ENCODE measurements at places on chromosomes 16 and 17. TPM values are rescaled to one million over a fixed set of nuclear protein-coding genes. Genes with fewer than 3 reads are reported as not detected.
A peak's percentile ranks its signal among the peaks of the same experiment; 100 is the strongest.

GRCh38 chr16:56966093-56966475 lies 4.3 kb downstream of the CETP start:
- no peak for DNase-seq

DNA sequence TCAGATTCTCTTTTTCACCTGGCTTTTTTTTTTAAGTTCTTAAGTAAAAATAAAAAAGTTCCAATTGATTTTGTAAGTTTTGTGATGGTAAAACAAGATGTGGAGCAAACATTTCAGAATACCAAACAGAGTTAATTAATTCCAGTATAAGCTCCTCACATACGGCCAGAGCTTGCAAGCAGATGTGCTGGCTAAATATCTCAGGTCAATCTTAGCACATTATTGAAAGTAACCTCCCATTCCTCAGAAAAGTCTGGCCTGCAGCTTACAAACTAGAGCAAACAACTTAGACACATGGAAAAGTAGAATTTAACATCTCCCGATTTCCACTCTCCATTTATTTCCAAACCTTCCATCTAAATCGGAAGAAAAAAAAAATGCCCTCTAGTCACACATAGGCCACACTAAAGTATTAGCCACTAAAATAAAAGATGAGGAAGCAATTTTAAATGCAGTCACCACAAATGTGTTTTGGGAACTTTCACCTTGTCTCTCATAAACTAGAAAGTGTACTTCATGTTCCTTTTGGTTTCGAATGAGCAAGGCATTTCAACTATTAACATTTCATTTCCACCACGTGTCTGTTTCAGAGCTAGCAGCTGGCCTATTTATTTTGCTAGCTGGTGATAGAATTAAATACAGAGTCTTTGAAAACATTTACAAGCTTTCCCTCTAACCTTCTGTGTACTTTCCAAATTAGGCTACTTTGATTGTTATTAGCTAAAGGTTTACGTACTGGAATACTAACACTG lies 143.3 kb downstream of the STX8 start:
- DNase-seq: no peak

DNA sequence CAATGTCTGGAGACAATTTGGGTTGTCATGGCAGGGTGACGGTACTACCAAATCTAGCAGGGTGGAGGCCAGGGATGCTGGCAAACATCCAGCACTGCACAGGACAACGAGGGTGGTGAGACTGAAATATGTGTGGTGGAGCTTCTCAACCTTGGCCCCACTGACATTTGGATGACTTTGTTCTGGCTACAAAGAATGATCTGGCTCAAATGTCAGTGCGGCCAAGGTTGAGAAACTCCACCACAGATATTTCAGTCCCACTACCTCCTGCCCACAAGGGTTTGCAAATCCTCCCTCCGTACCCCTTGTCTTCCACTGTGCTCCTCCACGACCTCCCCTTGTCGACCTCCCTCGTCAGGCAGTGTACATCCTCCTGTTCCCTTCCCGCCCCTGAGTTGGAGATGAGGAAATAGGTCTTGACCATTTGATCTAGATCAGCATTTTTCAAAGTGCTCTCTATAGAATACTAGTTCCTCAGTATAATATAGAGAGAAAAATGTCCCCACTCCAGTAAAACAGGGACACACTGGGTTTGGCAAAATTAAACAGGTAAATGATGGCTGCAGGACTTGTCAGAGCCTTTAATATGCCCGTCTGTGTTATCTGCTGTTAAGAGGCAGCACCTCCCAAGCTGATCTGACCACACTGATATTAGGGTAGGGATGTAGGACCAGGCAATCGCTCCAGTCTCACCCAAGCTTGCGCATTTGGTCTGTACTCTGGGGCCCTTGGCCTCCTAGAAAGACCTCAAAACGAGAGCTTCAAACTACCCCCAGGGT lies 6.8 kb downstream of the OSGIN1 start:
- DNase-seq: peak; percentile 48

Gene CES1
- total RNA-seq: 29.1 TPM

Measured in left ventricle myocardium inferior (tissue), 1 donor.